ENCODE measurements at places on chromosomes 16 and 17.
A peak's percentile ranks its signal among the peaks of the same experiment; 100 is the strongest.

DNA sequence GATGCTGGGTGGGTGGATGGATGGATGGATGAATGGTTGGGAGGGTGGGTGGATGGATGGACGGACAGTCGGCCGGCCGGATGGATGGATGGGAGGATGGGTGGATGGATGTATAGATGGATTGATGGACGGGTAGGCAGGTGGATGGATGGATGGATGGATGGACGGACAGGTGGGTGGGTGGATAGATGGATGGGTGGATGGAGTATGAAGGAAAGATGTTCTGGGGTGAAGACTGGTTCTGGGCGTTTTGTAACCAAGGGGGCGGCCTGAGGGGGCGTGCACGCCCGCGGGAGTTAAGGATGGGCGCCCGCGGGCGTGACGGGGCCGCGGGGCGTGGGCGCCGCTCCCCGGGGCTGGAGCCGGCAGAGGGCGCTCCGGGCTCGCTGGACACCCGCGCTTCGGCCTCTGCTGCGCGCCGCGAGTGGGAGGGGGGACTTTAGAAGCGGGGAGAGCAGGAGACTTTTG lies at the start of gene NECAB2:
Gene NECAB2 (plus strand): TSS at position 407 of the 468 bp plus-strand sequence. CDS start 405 bp downstream, outside the sequence.
- no peak for DNase-seq

DNA sequence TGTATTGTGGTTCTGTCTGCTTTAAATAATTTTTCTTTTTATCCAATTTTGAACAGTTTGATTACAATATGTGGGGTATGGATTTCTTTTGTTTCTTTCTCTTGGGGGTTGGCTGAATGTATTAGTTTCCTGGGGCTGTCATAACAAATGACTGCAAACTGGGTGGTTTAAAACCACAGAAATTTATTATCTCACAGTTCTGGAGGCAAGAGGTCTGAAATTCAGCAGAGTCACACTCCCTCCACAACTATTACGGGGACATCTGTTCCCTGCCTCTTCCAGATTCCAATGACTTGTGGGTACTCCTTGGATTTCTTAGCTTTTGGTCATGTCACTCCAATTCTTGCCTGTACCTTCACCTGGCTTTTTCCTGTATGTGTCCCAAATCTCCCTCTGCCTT lies 23.7 kb downstream of the COX11 start:
- DNase-seq = no peak

- DNase-seq = no peak
Observed at GRCh38 chr16:71675380-71675779, 49.1 kb downstream of the PHLPP2 start.

GRCh38 chr16:53458635-53459034 lies 24.4 kb downstream of the RBL2 start:
- DNase-seq = no peak

GRCh38 chr17:20315311-20315710 lies 152.0 kb downstream of the LGALS9B start:
- DNase-seq = no peak

- no peak for DNase-seq
Observed at GRCh38 chr16:27566417-27566816, 16.5 kb downstream of the KATNIP start.

DNA sequence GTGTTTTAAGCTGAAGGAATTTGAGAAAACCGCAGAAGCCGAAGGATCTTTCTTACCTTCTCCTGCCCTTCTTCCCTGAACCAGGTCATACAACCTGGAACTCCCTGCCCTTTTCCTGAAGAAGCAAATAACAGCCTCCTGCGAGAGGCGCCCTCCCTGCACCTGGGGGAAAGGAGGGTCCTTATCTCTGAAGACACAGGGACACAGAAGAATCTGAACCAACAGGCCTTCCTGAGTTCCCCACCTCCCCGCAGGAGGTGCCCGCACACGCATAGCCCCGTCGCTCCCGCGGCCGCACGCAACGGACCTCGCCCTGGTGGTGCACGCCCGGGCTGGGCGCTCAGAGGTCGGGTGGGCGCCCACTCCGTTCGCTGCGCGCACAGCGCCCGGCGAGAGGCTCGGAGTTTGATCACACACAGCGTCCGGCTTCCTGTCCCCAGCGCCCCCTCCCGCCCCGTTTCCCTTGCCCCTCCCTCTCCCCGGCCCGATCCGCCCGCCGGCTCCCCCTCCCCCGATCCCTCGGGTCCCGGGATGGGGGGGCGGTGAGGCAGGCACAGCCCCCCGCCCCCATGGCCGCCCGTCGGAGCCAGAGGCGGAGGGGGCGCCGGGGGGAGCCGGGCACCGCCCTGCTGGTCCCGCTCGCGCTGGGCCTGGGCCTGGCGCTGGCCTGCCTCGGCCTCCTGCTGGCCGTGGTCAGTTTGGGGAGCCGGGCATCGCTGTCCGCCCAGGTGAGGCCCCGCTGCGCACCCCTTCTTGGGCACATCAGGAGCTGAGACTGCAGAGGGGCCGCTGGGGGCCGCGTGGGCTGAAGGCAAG lies at the start of gene TNFSF12:
Gene TNFSF12 (plus strand): TSS at position 474 of the 816 bp plus-strand sequence. CDS start 96 bp downstream, at position 570.
- DNase-seq = no peak

- DNase-seq = peak; percentile 97
Observed at GRCh38 chr17:8153957-8154607, 1.9 kb upstream of the PER1 start.

- DNase-seq = no peak
Observed at GRCh38 chr17:77193653-77194052, 52.9 kb downstream of the SEC14L1 start.

DNA sequence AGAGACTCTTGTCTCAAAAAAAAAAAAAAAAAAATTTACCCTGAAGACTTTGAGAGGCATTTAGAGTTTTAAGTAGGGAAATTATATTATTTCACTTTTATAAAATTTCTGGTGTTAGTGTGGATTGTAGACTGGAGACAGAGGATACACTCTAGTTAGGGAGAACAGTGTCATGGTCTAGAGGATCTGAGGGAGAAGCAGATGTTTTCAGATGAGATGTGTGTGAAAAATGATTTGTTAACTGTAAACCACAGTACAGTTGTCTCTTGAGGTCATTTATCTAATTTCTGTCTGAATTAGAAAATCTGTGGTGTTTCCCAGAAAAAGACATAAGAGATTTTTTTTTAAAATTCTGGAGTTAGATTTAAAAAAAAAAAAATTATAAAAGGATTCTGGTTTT lies 54.8 kb downstream of the NUP88 start:
- no peak for DNase-seq

DNA sequence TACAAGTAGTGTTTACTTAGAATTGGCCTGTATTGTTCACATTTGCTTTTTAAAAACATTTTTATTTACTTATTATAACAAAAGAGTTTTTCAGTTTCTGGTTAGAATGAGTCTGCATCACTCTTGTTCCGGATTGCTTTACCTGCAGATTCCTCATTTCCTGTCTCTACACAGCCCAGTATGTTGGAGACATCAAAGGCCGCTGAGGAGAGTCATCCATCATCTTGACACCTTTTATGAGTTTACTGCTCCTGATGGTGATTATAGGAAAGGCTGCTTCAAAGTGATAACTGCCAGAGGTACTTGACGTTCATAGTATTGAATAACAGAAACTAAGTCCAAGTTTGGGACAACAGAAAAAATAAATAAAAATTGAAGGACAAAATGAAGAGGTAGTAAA lies 490.5 kb upstream of the CA10 start:
- DNase-seq = no peak

DNA sequence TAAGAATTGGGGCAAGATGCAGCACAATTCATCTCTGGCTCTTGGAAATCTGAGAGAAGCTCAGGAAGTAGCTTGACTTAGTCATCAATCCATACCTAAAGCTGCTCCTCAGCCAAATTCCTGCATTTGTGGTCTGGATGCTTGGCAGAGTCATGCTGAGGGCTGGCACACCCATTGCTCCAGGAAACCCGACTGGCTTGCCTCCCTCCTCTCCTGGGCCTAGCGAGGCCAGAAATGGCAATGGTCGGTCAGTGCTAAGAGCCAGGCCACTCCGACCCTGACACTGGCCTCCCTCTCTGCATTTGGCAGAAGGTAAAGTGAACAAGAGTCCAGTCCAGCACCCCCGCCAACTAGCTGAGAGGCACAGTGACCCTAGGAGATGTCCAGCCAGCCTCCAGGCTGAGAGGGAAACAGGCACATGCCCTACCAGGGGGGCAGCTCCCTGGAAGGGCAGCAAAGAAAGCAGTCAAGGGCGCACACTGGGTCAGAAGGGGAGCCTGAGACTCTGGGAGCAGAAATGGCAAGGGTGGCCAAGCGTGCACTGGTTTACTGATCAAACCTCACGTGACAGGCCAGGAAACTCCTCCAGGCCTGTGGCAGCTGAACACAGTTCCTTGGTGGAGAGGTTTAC lies 10.0 kb downstream of the POLDIP2 start:
- DNase-seq = peak; percentile 53

DNA sequence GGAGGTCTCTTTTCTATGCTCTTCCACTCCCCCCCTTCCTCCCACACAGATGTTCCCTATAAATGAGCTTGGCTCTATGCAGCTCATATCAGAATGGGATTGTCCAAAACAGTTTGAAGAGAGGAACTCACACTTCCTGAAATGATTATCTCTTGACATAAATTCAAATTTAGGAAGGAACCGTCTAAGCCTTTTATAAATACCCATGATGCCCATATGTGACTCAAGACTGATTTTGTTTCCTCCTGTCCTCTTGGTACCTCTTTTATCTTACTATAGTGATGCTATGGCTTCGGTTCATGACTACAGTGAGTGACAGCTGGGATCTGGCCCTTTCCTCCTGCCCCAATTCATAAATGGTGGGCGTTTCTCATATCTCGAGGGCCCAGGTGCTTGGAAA lies 16.6 kb upstream of the TERF2 start:
- DNase-seq = no peak

DNA sequence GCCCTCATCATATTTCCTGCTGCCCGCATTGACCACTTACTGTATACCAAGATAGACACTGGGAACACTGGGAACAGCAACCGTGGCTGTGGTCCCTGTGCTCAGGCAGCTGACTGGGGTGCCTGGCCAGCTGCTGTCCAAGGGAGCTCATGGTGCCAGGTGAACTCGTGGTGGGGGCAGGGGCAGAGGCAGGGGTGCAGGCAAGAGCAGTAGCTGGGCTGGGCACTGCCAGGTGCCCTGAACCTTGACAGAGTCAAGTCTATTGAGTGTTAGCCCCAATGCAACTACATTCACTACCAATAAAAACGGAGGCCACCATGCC lies 202.5 kb downstream of the C16orf78 start:
- DNase-seq = no peak

GRCh38 chr16:87469169-87469568 lies 23.7 kb downstream of the ZCCHC14 start:
- DNase-seq = no peak

GRCh38 chr17:51445946-51446345 lies 185.6 kb downstream of the UTP18 start:
- DNase-seq = no peak

DNA sequence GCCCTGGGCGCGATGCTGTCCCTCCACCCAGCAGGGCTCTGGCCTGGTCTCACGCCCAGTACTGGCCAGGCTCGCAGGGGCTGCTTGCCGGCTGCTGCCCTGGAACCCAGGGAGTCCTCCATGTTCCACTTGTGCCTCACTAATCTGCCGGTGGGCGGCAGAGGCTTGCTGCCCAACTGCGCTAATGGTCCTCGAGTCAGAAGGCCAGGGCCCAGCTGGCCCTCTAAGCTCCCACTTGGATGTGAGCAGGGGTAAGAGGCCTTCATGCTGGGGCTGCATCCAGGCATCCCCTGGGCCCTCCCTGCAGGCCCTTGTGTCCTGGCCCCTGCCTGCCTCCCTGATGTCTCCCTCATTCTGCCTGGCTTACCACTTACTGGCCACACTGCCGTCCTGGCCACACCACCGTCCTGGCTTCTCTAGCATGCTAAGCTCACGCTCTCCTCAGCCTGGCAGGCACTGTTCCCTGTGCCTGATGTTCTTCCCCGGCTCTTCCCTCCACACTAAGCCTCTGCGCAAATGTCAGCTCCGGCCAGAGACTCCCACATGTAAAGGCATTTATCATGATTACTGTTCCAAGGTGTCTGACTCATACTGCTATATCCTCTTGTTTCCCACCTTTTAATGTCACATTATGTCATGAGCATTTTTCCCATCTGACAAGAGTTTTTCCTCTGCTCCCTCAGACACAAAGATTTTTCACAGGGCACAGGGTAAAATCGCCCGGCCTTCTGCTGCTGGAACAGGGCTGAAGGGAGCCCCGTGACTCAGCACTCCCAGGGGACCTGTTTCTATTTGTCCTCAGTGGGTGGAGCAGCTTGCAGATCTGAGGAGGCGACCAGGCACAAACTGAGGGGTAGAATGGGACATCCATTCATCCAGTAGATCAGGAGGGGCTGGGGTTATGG lies 15.9 kb downstream of the B9D1 start:
- peak; percentile 23 for DNase-seq

- DNase-seq = no peak
Observed at GRCh38 chr17:39653662-39654331, 11.4 kb upstream of the TCAP start.

GRCh38 chr16:2535625-2536013 lies 2.2 kb upstream of the PDPK1 start:
- DNase-seq = no peak

DNA sequence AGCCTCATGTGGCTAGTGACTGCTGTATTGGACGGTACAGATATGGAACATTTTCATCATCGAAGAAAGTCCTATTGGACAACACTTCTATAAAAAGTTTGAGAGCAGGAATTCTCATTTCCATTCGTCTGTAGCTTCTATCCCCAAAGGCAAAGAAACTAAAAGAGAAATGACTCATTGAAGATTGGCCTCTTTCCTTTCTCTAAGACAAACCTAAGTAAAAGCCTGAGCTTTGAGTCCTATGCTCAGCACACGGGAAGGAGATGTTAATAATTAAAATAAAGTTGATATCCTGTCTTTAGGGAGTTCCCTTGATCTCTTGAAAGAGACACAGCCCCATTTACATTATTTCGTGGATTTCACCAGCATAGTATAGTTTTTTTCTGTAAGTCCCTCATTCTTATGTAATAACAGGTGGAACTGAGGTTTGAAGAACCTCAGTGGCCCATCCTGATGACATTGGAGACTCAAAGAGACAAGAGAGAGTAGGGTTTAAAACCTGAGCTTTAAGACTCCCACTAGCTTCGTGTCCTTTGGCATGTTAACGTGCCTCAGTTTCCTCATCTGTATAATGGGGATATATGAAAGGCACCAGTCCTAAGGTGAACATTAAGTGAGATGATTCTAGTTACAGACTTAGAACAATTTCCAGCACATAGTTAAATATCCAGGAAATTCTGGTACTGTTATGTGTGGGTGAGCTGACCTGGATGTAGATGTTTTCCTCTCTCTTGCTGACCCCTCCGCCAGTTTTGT lies 174.0 kb downstream of the IRX3 start:
- DNase-seq = no peak

DNA sequence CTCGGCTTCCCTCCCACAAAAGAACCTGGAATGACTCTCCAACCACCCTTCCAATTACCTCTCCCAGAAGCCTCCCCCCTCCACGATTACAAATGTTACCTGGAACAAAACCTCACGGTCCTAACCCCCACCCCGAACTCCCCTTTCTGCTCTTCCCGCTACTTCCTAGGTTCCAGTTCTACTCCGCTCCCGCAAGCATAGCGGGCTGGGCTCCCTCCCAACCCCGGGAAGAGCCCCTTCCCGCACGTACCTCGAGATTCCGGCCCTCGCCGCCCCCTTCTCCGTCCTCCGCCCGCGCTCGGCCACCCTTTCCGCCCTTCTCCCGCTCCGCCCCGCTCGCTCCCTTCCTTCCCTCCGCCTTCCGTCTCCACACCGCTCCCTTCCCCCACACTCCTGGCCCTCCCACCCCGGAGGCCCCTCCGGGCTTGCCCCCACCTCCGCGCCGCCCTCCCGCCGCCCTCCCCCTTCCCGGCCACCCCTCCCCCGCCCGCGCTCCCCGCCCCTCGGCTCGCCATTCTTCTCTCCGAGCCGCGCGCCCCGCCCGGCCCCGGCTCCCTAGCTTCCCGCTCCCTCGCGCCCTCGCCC lies 457 bp downstream of the CHTF8 start:
- peak; percentile 64 for DNase-seq

GRCh38 chr17:56908001-56908542 lies 5.8 kb downstream of the TRIM25 start:
- DNase-seq = no peak

GRCh38 chr16:57184887-57185445 lies 873 bp downstream of the PSME3IP1 start:
- no peak for DNase-seq

All from fibroblast of skin of left biceps (primary cell).